Dorsolateral prefrontal cortex (tissue), 122 donors: ENCODE measurements at places on chromosomes 13 and 19. TPM values are rescaled to one million over a fixed set of nuclear protein-coding genes. Genes with fewer than 3 reads are reported as not detected.
A peak's percentile ranks its signal among the peaks of the same experiment; 100 is the strongest.

The MYO1F gene
- 9.1 TPM for total RNA-seq

The ADGRE2 gene
- 1.7 TPM for total RNA-seq

GRCh38 chr13:31199849-31200636, at the start of gene B3GLCT:
Gene B3GLCT, plus strand, starts transcription at chr13:31199975. Its CDS starts 110 bp downstream, at chr13:31200085.
- DNase-seq, result peak; percentile 65

GRCh38 chr13:31067416-31068118, 94.1 kb downstream of the HSPH1 start:
- DNase-seq, result no peak

DNA sequence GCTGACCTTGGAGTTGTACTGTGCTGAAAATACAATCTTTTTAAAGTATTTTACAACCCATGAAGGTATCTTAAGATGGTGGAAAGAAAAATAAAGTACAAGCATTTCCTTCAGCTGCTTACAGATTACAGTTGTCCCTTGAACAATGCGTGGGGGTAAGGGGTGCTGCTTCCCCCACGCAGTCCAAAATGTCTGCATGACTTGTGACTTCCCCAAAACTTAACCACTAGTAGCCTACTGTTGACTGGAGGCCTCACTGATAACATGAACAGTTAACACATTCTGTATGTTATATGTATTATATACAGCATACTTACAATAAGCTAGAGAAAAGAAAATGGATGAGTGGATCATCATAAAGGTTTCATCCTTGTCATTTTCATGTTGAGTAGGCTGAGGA, 45.3 kb upstream of the ZNF599 start:
- DNase-seq, result no peak

- no peak for DNase-seq
These were observed 1519.2 kb downstream of the EFNB2 start for GRCh38 chr13:105016266-105016665.
